ENCODE measurements at places on chromosomes 1 and 21.

DNA sequence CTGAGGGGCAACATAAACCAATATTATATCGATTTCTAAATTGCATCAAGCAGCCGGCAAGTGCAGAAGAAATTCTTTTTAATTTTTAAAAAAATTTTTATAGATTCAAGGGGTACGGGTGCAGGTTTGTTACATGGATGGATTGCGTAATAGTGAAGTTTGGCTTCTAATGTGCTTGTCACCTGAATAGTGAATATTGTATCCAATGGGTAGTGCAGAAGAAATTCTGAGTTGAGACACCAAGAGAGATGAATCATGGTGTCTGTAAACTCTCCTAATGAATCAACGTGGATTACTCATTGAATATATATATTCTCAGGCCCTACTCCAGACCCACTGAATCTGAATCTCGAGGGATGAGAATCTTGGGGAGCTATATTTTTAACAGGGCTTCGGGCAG is 253.7 kb upstream of the FOXD3 start:
- DNase-seq: no peak

DNA sequence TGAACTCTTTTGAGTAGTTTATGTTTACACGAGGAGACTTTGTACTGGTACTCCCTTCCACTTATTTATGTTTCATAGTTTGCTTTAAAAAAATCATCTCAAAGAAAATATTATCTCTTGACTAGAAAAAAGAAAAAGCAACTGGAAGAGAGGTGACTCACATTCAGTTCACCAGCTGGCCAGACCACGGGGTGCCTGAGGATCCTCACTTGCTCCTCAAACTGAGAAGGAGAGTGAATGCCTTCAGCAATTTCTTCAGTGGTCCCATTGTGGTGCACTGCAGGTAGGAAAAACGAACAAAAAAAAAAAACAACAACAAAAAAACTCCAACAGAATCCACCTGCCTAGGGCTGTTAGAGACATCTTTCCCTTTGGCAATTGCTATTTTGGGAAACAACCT is 102.9 kb downstream of the PTPRC start:
- DNase-seq: no peak

GRCh38 chr1:56438901-56439551 is 140.3 kb downstream of the PLPP3 start:
- no peak for DNase-seq

- DNase-seq: no peak
Measured at GRCh38 chr1:14259191-14259757, 339.2 kb upstream of the KAZN start.

DNA sequence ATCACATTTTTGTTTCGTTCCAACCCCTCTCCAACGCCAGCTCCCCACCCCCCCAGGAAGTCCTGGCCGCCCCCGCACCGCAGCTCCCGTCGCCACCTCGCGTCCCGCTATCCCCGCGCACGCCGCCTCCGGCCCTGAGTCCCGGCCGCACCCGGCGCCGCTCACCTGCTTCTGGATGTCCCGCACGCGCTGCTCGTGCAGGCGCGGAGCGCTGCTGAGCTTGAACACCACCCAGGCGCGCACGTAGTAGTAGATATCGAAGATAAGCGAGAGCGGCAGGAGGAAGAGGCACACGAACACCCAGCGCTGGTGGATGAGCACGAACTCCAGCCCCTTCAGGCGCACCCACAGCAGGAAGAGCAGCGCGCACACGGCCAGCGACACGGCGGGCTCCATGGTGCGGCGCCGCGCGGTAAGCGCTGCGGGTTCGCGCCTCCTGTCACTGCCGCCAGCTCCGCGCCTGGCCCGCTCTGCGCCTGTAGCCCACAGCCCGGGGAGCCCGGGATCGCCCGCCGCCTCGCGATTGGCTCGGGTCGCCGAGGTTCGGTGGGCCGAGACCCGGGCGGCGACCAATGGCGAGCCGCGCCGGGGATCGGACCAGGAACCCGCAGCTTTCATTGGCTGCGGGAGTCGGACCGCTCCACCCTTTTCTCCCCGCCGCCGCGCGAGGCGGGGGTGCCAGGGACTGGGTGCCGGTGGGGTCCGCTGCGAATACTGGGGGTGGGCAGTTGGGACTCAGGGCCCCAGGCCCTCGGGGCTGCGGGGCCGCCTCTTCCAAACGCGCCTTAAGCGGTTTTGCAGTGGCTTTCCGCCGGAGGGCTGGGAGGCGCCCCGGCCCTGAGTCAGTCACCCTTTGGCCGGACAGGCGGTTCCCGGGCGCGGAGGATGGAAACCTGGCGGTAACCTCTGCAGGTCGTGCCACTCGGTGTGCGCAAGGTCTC is at the start of gene DHCR24:
DHCR24 (minus strand) TSS at position 472 of the 941 bp plus-strand sequence; CDS start at position 396, 76 bp downstream.
- DNase-seq: peak; percentile 42

DNA sequence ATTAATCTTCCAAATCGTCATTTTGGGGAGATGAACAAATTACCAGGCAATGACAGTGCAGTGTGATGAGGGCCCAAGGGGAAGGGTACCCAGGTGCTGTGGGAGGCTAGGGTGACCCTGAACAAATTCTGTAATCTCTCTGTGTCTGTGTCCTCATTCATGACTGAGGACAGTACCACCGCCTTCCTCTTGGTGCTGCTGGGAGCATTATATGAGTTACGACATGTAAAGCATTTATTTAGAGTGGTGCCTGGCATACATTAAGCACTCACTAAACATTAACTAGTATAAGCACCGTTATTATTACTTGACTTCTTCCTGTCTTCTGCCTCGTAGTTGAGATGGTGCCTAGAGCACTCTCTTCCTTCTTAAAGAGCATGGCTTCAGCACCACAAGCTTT is 468.2 kb upstream of the VAMP3 start:
- no peak for DNase-seq

DNA sequence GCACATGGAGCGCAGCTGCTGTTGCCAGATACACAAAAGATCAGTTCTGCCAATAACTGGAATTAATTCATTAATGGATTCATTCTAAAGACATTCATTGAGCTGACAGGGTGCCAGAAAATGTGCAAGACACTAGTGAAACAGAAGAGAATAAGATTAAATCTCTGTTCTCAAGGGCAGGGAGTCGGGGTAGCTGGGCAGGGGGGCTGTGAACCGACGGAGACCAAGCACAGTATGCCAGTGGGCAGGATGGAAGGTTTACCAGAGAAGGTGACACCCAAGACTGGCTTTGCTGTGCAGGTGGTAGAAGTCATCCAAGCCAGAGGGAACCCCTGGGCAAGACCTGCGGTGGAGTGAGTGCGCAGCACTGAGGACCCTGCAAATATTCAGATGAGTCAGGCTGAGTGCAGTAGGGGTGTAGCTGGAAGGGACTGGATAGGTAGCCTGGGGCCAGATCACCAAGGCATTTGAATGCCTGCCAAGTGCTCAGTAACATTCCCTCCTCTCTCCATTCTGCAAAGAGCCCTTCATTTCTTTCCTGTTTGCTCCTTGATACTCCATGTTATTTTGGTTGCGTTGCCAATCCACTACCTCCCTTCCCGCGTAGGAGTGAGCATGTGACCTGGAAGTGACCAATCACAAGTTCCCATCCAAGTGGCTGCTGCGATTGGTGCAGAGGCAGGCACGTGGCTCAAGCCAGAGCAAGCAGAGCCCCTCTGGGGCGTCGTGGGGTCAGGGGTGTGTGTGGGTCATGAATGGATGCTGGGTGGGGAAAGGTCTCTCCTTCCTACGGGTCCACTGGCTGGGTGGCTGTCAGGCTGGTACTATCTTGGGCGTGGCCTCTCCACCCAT is 413.1 kb downstream of the PTPRU start:
- DNase-seq: no peak

DNA sequence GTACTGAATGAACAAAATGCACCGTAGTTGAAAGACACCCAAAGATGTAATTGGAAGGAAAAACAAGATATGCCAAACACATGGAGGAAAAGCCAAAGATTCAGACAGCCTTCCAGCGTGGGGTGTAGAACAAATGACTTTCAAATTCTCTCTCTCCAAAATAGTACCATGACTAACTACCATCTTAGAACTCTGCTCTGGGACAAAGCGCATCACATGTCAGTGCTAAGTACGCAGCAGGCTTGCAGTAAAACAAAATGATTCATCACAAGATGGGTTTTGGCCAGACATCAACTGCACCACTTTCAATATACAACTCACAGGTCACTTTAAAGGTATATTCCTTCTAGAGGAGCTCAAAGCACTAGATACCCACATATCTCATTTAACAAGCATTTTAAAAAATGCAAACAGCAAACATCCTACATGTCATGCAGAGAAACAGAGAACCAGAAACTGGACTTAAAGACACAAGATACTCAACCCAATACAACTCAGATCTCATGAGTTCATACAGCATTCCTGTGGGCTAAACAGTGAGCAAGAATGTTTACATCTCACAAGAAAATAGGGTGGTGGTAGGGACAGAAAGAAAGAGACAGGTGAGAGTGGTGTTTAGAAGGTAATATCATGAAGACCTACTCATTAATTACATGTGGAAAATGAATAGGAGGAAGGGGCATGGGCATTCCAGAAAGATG is 75.7 kb downstream of the BCAR3 start:
- DNase-seq: no peak
